ENCODE measurements at places on chromosomes 2 and 18.
A peak's percentile ranks its signal among the peaks of the same experiment; 100 is the strongest.

- no peak for DNase-seq
Observed at GRCh38 chr2:102284611-102285010, 26.8 kb upstream of the IL1RL1 start.

DNA sequence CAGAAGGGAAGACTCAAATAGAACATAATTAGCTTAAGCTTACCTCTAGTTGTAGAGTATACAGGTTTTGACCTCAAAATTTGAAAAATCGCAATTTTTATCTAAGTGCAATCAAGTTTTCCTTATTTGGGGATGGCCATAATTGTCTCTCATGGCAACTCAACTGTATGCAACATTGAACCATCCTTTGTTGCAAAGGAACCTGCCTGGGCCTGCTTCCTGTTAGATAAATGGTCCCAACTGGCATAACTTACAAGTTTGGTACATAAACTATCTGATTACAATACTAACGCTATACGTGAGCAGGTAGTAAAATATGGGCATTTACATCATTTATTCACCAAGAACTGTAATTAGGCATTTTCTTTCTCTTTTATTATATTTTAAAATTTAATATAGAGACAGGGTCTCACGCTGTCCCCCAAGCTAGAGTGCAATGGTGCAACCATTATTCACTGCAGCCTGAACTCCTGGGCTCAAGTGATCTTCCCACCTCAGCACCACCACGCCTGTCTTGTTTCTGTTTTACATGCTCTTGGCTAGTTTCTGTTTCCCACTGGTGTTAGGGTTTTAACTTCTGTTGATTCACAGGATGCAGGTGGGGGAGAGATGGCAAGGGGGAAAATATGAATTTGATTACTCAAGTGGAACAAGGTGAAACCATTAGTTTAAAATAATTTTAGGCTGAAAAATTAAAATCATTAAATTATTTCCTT is 55.3 kb upstream of the B3GNT2 start:
- DNase-seq, result no peak

DNA sequence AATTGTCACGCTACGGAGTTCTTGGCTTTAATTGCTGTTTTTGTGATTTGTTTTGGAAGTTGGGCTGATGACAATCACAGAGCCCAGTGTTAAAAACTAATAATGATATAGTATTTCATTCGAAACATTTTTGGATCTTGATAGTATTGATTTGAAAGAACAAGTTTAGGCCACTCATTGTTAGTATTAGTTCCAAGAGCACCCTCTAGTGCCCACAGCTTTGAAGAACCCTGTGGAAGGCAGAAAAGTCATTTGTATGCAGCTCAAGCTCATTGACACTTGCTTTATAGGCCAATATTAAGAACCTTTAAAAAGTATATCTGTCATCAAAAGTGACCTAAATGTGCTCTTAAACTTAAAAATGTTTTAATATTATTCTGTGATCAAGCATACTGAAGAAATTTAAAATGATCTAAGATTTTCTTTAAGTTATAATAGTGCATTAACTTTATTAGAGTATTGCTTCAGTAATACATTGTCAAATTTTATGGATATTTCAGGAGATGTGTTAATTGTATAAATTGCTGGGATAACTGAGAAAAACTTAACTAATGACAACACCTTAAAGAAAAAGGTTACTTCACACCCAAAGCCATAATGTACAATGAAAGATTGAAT is 191.0 kb downstream of the GRB14 start:
- peak; percentile 6 for DNase-seq

- DNase-seq, result no peak
Observed at GRCh38 chr2:96977631-96978195, 8.7 kb downstream of the FAM178B start.

- DNase-seq, result no peak
Observed at GRCh38 chr18:42780171-42780570, 335.3 kb downstream of the RIT2 start.

DNA sequence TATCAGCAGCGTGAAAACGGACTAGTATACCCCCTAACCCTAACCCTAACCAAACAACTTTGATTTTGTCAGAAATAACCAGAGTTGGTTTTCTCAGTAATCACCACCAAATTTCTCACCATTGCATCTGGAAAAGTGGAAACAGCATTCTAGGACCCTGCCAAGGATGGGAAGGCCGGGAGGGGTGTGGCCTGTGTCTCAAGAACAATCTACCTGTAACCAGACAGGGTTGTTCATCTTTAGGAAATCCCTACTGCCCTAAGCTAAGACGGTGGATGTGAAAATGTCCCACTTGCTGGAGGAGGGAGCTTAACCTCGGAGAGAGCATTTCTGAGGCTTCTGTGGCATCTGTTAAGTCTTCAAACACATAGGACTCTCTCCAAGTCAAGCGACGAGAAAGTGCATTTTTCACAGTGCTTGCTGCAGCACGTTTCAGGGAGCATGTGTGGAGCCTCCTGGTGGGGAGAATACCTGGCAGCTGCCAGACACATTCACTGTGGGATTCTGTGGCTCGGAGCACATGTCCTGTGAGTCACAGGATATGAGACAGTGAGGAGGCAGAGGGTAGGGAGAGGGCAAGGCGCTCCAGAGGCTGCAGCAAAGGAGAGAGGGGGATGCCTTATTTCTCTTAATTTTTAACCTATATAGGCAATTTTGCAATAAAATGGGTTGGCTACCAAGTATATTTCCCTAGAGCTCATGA is 207.5 kb downstream of the SPP2 start:
- DNase-seq, result no peak

DNA sequence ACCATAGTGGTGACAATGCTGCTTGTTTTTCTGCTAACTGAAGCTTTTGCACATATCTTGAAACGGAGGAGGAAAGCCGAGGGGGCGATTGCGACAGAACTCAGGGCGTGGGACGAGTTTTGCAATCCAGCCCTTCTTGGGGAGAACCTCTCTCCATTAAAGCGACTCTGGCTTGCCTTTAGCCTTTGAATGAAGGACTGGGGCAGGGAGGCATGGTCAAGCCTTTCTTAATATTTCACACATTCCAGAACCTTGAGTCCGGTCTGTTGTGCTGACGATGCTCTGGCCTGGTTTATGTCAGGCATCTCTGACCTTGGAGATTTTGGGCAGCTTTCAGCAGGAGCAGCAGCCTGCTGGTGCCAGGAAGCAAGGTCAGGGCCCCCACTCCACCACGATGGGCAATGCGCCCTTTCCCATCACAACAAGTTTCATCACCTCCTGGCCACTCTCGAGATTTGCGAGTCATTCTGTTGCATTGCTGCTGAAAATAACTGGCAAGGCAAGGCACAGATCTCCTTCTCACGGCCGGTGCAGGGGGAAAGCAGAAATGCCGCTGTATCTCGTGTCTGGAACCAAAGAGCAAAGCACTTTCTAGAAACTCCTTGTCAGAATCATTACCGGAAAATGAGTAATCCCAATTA is 10.8 kb downstream of the EMILIN2 start:
- DNase-seq, result no peak

All from HuH-7 (cell line).